NCI-H2081 (cell line): ENCODE measurements at places on chromosomes 2 and 18.

DNA sequence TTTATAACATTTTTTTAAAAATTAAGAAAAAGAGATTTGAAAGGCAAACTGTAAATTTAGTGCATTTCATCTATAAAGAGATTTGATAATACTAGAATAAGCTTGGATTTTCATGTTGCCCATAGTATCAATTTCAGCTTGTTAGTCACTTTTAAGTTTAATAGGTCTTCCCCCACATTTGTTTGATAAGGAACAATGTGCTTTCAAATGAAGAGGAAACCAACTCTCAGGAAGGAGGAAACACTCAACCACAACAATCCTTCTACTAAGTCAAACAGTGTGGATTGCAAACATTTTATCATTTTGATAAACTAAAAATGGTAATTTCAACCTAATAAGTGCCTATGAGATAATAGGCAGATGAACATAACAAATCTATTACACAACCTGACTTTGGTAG is 397.1 kb upstream of the CDH20 start:
- DNase-seq: no peak

DNA sequence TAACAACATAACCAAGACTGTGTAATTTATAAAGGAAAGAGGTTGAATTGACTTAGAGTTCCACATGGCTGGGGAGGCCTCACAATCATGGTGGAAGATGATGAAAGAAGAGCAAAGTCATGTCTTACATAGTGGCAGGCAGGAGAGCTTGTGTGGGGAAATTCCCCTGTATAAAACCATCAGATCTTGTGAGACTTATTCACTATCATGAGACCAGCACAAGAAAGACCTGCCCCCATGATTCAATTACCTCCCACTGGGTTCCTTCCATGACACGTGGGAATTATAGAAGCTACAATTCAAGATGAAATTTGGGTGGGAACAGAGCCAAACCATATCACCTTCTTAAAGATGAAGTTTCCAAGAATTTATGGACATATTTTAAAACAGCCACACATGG is 2.5 kb upstream of the IL36RN start:
- DNase-seq: no peak

- DNase-seq: peak; percentile 52
Measured at GRCh38 chr2:196927376-196928225, 1.1 kb upstream of the PGAP1 start.

- no peak for DNase-seq
Measured at GRCh38 chr2:130347220-130347925, 4.7 kb downstream of the IMP4 start.

DNA sequence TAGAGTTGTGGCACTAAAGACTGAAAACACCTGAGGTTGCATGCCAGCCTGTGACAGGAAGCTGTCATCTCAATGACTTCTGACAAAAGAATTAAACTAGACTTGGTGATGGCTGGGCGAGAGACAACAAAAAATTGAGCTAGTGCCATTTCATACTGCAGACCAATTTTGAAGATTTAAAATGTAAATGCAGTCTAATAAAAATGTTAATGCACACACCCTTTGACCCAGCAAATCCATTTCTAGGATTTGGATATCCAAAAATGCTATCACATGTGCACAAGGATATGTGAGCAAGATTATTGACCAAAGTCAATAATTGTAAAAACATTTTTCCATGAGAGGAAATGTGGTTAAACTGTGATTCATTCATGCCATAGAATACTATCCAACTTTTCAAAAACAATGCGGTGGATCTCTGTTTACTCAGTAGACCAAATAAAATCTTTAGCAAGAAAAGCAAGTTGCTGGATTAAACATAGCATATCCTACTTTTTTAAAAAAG is 5.6 kb downstream of the FBXO36 start:
- no peak for DNase-seq

- DNase-seq: no peak
Measured at GRCh38 chr18:5419601-5420000, 124.1 kb upstream of the ZBTB14 start.

DNA sequence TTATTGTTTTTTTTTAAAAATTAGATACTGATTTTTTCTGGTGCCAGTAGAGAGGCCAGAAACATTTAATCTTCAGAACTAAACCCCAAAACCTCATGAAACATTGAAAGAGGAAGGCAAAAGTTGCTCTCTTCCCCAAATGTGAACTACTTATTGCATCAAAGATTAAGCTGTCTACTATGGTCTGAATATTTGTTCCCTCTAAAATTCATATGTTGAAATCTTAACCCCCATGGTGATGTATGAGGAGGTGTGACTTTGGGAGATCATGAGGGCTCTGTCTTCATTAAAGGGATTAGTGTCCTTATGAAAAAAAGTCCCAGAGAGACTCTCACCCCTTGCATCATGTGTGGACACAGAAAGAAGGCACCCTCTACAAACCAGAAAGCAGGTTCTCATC is 28.2 kb upstream of the SLC8A1 start:
- no peak for DNase-seq

DNA sequence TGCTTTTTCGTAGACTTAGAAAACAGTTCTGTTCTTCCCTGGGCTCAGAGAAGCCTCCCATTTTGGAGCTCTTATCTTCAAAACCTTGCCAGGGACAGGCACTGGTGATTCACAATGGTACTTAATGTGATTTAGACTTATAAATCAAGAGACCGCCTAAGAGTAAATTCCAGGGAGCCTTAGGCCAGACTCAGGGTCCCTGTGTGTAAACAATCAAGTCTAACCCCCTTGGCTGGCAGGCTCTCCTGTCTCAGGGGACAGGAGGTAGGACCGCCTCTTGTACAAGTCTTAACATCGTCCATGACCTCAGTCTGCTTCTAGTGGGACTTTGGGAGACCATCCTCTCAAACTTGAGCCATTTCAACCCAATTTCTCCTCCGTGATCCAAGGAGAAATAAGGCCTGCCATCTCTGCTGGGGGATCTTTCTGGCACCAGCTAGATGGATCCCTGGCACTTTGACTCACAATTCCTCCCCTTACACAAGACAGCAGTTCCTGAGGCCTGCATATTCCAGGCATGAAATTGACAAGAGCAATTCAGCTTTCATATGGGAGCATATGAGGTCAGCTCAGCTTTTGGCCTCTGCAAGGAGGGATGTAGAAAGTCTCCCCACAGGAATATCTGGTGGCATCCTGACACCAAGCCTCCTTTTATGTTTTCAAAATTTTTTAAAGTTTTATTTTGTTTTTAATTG is 487.0 kb downstream of the TNS1 start:
- DNase-seq: no peak

GRCh38 chr2:60979231-60979630 is 38.3 kb upstream of the PEX13 start:
- no peak for DNase-seq

DNA sequence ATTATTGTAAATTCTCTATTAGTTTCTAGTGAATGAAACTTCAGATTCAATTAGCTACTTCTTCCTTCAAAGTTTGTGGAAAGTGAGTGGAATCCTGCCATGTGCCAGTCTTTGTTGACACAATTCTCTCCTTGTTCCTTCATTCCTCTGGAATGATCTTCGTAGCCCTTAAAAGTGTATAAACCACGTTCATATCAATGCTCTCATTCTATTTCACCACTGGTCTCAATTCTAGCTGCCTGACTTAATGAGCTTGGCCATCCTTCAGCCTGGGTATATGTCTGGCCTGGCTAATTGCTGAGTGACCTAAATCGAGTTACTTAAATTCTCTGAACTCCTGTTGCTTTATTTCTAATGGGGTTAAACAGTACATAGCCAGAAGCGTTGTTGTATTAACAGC is 43.5 kb downstream of the INSIG2 start:
- no peak for DNase-seq

DNA sequence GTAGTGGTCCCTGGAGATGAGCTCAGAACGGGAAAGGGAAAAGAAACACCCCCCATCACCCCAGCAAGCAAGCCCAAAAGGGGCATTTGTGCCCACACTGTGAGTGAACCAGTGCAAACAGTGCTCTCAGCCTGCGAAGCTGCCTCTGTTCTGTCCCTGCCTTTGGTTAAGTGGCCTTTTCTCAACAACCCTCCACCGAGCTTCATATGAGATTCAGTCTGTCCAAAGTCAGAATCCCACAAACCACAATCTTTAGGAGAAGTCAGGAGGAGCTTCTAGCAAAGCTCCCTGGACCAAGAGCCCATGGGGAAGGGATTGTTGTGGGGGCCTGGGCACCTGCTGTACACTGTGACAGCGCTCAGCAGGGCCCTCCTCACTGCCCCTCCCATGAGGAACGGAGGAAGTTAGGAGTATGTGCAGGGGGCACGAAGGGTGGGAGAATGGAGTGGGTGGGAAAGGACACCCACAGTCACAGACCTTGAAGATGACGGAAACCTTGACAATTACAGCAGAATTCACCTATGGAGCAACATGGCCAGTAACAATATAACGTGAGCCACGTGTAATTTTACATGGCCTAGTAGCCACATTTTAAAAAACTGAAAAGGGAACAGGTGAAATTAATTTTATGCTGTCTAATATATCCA is 119.5 kb downstream of the SMAD7 start:
- DNase-seq: no peak

DNA sequence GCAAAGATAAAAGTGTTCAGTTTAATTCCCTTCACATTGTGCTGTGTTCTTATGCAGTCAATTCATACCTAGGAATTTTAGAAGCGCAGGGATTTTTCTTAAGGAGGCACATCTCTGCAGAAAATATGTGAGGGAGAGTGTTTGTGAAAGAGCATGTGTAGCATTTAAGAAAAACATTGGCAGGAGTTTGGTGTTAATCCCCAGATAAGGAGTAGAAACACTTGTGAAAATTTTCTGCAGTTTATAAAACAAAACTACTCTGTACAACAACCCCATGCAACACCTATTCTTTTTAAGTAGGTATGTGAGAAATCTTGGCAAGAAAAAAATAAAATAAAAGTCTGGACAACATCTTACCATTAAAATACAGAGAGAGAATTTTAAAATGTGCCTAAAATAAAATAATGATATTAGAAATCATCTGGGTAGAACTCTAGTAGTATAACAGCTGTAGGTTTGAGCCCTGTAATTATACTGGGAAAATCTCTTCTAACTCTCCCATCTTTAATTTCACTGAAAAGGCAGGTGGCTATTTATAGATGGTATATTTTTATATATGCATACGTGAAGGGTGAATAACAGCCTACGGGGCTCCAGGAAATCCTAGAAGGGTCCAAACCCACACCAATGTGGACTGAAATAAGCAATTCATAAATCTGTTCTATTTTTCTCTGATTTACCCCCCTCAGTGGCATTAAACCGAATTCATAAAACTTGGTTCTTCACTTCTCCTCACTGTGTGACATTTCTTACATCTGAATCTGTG is 6.6 kb downstream of the FZD7 start:
- peak; percentile 4 for DNase-seq

GRCh38 chr18:36340246-36340645 is 42.7 kb downstream of the FHOD3 start:
- DNase-seq: no peak

- no peak for DNase-seq
Measured at GRCh38 chr2:146451972-146452371, 1392.9 kb upstream of the ACVR2A start.

DNA sequence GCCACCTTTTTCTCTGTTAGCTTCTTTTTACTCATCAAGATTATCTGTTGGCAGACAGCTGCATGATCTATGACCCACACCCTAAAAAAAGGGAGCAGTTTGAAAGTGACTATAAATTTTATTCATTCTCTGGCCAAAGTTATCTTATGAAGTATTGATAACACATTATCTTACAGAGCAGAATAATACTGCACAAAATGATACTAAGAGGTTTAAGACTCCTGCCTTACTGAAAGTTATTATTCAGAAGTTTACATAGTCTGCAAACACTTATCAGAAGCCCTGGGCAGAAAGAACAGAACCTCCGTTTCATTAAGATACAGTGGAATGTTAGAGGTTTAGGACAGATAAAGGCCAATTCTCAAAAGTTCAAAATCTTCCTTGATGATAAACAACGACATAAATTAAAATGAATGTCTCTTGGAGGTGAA is 78.2 kb downstream of the ZEB2 start:
- DNase-seq: no peak

DNA sequence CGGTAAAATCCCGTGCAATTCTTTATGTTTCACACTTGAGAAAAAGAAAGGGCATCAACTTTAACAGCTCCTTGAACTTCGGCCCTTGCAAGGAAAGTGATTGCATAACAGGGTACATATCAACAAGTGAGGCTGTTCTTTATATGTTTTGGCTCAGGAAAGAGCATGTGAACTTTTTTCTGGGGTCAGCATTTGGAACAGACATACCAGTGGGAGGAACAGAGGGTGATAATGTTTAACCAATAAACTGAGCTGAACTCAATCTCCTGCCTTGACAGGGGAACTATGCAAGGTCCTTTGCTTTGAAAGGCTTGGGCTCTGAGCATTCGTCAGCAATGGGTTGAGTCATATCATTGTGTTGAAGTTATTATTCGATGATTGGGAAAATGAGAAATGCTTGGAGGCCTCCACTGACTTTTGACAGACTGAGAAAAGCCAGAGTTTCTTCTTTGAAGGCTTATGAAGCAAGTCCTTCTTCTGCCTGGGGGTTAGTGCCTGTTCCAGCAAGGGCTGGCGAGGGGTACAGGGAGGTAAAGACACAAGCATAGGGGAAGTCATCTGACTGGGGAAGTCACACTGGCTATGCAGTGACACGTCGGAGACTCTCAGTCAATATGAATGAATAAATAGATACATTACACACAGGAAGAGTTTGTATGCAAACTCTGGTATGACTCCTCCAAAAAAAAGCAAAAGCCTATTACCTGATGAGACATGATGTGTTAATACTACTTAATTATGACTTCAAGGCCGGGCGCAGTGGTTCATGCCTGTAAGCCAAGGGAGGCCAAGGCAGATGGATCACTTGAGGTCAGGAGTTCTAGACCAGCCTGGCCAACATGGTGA is 57.2 kb downstream of the CYB5A start:
- DNase-seq: no peak

GRCh38 chr2:20660506-20661420 is 6.2 kb upstream of the GDF7 start:
- DNase-seq: no peak

DNA sequence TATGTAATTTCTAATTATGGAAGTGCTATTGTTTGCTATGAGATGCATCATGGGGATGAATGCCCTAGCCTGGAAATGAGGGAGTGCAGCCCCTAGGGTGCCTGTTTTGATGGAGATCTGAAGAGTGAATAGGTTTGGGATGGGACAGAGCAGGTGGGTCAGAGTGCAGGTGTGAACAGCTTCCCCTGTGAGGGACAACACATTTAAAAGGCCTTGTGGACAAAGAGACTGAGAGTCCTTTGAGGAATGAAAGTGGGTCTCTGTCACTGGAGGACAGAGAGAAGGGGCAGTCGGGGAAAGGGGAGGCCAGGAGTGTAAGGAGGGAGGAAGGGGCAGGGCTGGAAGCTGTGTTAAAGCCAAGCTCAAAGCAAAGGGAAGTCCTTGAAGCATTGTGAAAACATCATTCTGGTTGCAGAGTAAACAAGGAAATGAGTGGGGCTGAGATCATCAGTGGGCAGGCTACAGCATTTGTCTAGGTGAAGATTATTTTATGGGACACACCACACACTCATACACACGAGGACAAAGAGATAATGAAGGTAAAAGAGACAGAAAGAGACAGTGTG is 877.6 kb downstream of the SLC4A3 start:
- peak; percentile 69 for DNase-seq

DNA sequence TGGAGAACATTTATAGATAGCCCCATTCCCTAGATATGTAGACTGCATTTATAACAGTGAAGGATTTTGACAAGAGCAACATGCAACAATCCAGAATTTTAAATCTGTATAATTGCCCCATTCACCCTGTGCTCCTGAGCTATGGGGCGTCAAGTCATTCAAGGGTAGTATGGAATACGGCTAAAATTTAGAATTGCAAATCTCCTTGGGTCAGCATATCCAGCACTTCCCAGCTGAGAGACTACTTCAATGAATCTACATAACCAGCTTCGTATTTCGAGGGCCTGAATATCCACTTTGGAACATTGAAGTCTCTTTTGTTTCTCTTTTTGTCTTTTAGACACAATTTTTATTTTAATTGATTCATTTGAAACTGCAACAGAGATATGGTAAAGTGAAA is 28.4 kb upstream of the ACVR1C start:
- DNase-seq: no peak
